ENCODE measurements at places on chromosomes 2 and 18.

DNA sequence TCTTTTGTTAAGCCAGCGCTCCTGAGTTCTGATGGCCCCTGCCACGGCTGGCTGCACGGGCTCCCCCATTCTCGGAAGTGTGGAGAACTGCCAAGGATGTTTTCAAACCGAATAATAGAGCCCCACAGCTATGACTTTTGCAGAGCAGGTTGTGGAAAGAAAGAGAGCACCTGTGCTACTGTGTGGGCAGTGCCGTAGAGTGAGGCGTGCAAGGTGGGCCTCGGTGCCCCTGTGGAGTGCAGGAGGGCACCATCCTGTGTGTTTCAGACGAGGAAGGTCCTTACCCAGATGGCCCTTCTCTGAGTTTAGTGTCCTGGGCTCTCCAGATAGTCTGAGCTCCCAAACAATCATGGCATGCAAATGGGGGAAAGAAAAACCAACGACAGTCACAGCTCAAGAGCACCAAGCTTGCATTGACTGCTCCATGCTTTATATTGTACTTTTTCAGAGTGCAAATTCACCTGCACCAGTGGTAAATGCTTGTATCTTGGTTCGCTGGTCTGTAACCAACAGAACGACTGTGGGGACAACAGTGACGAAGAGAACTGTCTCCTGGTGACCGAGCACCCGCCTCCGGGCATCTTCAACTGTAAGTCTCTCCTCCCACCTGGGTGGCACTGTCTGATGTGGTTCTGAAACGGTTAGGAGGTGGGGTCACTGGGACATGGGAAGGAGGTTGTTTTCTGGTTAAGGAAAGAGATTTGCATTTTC, 219.4 kb downstream of the LDLRAD4 start:
- no peak for DNase-seq

DNA sequence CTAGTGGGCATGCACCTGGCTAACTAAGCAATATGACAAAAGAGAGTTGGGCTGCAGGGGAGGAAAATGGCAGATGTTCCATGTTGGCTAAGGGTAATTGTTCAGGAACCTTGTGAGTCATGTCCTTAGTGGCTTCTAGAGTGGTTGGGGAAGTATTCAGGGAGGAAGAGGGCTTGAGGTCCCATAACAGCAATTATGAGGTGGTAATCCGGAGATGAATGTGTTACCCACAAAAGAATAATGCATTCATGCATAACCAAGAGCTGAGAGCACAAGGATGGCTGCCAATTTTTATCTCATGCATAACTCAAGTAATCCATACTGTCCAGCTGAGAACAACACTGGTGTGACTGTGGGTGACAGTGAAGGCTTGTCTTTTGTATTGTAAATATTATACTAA, 42.9 kb downstream of the TMEFF2 start:
- DNase-seq, result peak; percentile 28

DNA sequence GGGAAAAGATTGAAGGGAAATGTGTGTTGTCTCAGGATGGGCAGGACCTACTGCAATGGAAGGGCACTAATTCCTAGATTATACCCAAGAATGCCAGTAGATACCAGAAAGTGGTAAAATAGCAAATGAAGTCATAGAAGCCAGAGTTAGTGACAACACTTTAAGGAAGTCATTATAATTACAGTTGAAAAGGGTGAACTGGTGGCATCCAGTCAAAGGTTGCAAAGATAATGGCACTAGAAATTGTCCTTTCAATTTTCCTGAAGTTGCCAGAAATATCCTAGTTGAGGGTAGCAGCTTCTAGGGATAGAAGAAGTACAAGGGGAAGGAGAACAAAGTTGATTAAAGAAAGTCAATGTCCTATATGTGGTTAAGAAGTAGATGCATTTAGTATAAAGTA, 68.8 kb upstream of the GLS start:
- DNase-seq, result no peak

DNA sequence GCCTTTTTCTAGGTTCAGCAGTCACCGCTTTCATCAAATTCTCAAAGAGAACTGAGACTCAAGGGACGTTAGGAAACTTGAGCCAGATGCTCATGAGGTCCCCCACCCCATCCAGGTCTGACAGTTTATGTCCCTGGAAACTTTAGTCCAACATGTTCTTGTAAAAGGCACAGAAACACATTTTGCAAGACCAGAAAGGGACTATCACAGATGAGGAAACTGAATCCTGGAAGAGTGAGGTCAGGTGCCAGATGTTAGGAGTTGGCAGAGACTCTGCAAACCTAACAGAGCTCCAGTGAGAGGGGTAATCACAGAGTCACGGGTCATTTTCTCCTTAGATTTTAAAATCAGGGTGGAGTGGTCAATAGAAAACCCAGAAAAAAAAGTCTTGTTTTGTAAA, 76.6 kb downstream of the RDH14 start:
- DNase-seq, result no peak

DNA sequence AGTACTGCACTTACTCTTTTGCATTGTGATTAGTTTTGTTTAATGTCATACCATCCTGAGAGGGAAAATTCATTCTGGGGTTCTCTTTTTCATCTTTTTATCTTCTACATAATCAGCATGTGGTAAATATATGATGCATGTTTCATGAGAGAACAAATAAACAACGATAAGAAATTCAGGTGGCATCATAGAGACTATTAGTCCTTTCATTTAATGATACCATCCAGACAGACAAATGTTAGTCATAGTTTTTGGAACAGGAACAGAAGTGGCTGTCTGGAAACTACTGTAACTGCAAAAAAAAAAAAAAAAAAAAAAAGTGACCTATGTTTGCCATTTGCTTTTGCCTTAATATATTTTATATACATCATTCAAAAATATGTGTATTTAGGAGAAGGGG, 761.0 kb downstream of the EPHA4 start:
- no peak for DNase-seq

DNA sequence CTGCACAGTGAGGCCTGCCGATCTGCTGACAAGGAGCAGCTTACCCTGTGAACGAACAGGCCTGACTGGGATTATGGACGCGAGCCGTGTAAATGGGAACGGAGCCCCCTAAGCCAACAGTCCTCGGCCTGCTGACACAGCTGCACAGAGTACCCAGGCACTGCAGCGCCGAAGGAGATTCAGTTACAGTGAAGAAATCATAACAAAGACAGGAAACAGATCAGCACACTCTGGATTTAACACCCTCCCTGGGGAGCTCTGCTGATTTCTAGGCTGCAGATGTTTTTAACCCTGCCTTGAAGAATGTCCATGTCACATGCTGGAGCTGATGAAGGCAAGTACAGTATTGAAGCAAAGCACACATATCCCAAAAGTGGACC, 43.4 kb downstream of the COLEC12 start:
- peak; percentile 52 for DNase-seq

DNA sequence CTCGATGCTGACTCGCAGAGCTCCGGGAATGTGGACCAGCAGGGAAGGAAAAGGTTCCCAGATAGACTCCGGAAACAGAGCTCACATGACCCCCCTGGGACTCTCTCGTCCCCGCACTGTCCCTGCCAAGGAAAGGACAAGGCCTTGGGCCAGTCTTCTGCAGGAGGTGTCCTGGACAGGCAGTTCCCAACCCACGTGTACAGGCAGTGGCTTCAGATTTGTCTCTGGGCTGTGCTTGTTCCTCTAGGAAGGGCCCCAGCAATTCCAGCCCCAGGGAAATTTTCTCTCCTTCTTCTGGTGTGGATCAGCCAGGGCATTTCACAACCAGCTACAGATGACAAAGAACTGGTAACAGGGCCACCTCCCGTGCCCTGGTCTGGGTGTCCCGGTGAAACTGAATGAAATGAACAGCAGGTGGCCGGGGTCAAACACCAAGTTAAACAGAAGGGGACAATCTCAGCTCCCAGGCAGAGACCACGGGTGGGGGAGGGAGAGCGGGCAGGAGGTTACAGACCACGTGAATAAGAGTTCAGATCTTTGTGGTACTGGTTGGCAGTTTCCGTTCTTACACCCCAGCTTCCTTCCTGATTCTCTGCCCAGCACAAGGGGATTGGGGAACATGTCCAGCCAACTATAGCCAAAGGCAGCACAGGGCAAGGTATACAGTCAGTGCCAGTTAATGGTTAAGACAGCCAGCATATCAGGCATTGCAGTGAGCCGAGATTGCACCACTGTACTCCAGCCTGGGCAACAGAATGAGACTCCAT, 52.2 kb upstream of the CAB39 start:
- peak; percentile 89 for DNase-seq

GRCh38 chr2:215537611-215538010, 101.7 kb upstream of the FN1 start:
- peak; percentile 14 for DNase-seq

DNA sequence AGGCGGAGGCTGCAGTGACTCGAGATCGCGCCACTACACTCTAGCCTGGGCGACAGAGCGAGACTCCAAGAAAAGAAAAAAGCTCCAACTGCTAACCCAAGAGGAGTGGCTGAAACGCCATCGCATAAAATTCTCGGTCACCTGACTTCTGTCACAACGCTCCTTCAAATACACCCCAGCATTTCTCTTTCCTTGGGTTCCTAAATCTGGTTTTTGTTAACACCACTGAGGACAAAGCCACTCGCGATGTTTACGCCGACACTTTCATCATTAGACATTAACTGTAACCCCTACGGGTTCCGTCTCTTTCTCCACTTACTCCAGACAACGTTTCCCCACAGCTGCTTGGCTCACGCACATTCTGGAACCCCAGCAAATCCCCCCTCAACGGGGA, 679 bp downstream of the CLK1 start:
- peak; percentile 71 for DNase-seq

Data from suppressor macrophage (primary cell).